Adrenal gland (tissue), 19 donors: ENCODE measurements at places on chromosomes 16 and 17. TPM values are rescaled to one million over a fixed set of nuclear protein-coding genes. Genes with fewer than 3 reads are reported as not detected.

The JUP gene
- 43.1 TPM for total RNA-seq

The CCNF gene
- total RNA-seq, result 3.4 TPM

The CLEC16A gene
- total RNA-seq, result 18.2 TPM

- DNase-seq, result peak; percentile 33
Observed at GRCh38 chr17:63696381-63696961, 3.5 kb downstream of the LIMD2 start.

- DNase-seq, result no peak
Observed at GRCh38 chr17:43406676-43407645, 8.2 kb downstream of the ARL4D start.

DNA sequence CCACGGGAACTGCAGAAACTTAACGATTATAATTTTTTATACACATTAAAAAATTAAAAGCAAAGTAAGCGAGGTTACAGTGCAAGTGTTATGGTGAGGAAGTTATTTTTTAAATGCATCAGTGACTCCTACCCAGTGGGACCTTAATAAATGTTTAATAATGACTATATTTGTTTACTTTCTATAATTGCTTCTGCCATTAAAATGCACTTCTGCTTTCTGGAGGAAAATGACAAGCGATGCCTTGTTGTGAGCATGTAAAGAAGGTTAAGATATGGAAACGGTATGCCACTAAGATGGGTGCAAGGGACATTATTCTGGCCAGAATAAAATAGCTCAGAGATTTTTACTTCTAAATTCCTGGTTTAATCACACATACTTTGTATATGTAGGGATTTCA lies 252.1 kb downstream of the CDH11 start:
- DNase-seq, result no peak

DNA sequence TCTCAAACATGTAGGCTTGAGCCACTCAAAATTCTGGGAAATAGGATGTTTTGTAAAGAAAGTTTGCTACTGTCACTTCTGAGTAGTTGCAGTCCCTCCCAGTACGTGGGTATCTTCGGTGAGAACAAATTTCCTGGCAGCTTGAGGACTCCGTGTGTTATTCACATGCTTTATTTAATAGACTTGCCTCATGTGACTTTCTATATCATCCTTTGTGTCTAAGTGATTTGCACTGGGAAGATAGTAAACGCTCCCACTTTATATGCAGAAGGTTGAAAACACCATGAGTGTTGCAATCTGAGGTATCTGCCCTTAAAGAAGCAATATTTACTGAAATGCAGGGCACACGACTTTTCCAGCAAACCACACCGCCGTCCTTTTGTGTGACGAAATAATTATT lies 643.7 kb downstream of the MAF start:
- no peak for DNase-seq

GRCh38 chr17:50209472-50210239 lies 8.2 kb upstream of the COL1A1 start:
- peak; percentile 63 for DNase-seq

DNA sequence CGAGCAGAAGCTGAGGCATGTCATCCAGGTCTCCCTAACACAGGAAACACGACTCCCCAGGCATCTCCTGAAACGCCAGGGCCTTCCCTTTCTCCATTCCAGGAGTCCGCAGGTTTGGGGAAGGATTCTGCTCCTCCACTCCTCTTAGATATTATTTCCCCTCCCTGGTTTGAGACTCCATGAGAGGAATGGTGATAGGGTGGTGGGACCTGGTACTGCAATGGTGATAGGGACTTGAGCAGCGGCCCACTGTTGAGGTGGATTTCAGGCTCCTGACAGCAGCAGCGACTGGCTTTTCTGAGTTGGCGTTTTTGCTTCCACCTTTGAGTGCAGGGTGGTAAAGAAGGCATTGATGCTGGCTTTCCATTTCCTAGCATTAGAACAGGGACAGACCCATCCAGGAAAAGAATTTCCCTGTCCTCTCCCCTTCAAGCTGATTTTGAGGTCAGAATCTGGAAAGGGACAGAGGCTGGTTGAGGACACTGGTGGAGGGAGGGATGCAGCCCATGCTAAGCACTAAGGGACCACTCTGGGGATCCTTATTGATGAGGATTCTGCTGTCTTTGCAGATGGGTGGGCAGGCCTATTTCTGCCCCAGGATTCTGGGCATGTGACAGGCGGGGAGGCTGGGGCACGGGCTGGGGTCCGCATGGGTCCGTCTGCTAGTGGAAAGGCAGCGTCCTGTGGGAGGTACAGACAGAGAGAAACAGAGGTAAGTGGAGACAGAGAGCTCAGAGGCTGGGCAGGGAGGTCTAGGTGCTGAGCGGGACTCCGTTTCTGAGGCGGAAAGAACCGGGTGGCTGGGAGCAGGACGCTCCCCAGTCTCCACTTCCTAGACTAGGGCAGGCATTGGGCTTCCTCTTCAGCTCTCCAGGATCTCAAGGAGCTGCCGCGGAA lies 1.3 kb upstream of the TBX4 start:
- no peak for DNase-seq

DNA sequence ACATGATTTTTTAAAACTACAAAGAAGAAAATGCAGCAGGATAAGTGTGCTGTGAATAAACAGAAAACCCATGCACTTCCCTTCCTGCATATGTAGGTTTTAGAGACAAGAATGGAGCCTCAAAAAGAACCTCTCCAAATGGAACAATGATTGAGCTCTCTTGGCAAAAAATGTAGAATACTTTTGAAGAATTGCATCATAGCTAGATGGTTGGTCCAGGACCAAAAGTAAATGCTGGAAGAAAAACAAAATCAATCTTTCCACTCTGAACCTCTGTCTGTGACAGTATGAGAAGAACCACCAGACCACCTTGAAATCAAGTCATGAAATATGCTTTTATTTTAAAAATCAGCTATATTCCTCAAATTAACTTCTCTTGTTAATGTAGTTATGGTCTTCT lies 17.5 kb downstream of the HELZ start:
- no peak for DNase-seq

- DNase-seq, result no peak
Observed at GRCh38 chr16:35214840-35215239, 1755.4 kb downstream of the TP53TG3F start.

GRCh38 chr17:79515646-79516571 lies 94.9 kb downstream of the RBFOX3 start:
- no peak for DNase-seq

GRCh38 chr17:10631701-10632100 lies 25.4 kb downstream of the MYH3 start:
- no peak for DNase-seq

GRCh38 chr16:15647294-15648014 lies 2.6 kb upstream of the NDE1 start:
- DNase-seq, result no peak

DNA sequence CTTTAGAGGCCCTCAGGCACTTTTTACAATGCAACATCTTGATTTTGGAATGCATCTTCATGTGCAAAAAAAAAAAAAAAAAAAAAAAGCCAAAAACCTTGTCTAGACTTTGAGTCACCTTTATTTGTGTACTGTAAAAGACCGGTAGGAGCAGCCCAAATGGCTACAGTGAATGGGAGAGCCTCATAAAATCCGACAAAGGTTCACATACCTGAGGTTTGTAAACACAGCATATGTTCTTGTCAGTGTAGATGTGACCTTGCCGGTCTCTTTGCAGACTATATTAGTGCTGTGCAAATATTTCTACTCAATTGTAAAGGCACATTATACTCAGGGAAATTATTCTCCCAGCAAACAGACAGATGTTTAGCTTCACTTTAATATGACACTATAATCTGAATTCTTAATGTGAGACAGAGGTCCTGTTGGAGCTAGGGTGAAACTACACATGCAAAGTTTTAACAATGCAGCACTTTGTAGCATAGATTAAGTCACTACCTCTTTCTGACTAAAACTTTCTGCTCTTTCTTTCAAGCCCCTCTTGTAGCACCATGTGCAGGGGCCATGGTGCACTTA lies 211.3 kb downstream of the CA10 start:
- DNase-seq, result no peak

- no peak for DNase-seq
Observed at GRCh38 chr16:31269541-31269940, 9.8 kb downstream of the ITGAM start.

DNA sequence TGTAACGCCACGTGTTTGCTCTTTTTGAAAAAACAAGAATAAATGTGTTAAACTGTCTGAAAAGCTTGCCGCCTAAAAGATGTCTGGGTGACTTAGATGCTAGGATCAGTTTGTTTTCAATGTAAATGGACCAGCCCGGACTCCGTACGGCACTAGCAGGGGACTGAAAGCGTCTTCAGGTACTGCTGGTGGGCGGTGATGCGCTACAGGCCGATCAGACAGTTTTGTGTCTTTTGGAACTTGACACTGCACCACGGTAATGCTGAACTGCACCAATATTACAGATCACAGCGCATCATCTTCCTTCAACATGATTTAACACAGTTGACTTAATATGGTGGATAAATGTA lies 727 bp upstream of the MBTPS1 start:
- DNase-seq, result no peak

GRCh38 chr16:84175350-84176081 lies 11.3 kb downstream of the TAF1C start:
- peak; percentile 62 for DNase-seq

DNA sequence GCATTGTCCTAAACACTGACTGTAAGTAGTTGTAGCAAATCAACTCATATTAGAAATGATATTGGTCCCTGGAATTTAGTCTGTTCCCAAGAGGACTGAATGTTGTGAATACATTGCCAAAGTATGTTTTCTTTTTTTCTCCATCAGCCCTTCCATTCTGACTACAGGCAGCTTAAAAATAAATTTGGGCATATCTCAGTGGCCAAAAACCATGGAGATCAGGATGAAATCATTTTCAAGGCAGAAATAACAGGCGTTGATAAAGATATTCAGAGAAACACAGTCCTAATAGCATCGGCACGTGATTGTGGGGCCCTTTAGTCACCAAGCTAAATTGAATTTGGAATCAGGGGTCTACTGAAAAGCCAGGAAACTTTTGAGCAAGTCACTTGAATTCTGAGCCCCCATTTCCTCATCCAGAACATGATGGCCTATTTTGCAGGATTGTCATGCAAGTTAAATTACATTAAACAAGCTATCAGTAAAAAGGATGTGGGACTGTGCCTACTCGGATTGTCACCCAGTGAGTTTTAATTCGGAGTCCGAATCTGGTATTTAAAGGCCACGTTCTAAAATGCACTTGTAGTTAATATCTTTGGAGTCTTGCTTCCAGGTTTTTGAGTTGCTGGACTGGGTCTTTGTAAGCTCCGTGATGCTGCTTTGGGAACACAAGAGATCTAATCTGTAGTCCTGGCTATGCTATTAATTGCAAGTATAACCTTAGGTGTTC lies 17.1 kb downstream of the HLF start:
- DNase-seq, result no peak

- DNase-seq, result peak; percentile 67
Observed at GRCh38 chr17:47905221-47905733, 9.2 kb downstream of the SP2 start.

- no peak for DNase-seq
Observed at GRCh38 chr17:52378860-52379259, 220.3 kb upstream of the CA10 start.

DNA sequence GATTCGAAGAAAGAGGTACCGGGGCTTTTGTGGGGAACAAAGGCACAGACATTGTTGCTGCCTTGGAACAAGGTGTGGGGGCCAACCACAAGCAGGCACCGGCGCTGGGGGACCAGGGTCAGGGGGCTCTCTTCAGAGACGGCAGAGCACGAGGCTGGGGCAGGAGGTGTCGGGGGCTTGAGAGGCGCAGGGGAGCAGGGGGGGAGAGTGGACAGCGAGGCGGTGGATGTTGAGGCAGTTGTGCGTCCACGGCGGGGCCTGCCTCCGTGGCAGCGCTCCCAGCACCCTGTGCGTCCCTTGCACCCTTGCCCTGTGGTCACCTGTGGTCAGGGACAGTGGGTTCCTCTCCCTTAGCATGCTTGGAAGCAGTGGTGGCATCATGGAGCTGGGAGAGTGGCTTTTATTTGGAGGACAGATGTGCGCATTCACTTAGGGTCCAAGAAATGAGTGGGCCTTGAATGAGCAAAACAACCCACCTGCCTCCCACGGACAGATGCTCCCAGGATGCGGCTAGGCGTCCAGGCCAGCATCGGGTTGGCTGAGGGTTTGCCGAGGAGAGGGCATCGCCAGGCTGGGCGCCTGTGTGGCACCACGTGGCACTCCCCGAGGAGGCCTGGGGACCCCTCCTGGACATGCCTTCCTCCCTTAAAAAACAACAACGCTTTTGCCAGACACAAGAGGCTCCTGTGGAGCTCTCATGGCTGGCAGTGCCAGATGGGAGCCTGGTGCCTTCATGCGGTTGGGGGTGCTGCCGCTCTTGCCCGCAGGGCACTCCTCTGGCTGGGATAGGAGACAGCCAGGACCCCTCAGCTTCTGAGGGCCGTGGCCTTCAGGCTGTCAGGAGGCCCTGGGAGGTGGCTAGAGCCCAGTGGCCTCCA lies 113.0 kb downstream of the BANP start:
- DNase-seq, result no peak

DNA sequence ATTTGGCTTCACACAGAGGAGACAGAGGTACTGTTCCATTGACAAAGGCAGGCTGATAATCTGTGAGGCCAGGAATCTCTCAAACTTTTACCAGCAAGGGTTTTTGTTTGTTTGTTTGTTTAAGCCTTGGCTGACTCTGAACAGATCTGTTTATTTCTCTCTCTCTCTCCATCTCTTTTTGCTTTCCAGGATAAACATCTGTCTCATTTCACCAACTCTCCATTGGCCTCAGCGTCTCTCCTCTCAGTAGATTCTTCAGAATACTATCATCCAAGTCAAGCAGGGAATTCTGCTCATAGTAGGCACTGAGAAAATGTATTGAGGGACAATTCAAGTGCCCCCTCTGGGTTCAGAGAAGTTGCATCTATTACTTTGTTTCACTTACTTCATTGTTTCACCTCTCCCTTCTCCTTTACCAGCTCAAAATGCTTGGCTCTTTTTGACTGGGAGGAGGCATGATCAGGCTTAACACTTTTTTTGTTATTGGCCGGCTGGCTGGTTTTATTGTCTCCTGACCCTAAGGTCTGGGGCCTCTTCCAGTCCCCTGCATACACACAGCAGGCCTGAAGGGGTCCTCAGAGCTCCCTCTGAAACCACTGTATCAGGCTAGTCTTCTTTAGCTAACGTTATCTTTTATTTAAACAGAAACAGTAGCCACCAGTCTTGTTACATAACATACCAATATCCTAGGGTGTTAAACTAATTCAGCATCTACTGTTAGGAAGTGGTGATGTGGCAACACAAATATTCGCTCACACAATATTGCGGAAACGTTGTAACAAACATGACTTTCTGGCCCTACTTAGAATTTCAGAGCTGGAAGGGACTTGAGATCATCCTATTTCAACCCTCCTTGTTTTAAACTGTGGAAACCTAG lies 2.0 kb upstream of the YPEL2 start:
- peak; percentile 55 for DNase-seq
